ENCODE measurements at places on chromosomes 7 and 10.

DNA sequence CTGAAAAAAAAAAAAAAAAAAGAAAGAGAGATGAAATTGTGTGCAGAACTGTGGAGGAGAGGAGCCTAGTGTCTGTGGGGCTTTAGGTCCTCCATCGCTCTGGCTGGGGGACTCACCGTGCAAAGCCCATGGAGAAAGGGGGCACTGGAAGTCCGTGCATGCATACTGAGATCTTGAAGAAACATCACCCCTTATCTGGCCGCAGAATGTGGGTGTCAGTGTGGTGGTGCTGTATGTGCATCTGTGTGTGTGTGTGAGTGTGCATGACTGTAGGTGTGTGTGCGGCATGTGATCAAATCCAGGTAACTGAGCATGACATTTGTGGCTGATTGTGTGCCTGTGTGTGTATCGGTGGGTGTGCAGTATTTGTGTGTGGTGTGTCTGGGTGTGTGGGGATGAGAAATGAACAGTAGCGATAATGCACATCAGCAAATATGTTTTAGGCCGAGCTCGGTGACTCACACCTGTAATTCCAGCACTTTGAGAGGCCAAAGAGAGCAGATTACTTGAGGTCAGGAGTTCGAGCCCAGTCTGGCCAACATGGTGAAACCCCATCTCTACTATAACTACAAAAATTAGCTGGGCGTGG, 8.8 kb upstream of the CLDN3 start:
- no peak for DNase-seq

- DNase-seq: no peak
These were observed 122.5 kb upstream of the CDK13 start for GRCh38 chr7:39827571-39827970.

GRCh38 chr7:149813254-149814035, 24.7 kb upstream of the ZNF862 start:
- no peak for DNase-seq

GRCh38 chr7:123051916-123052315, 56.4 kb upstream of the TAS2R16 start:
- no peak for DNase-seq
